ENCODE measurements at places on chromosomes 7 and 10. TPM values are rescaled to one million over a fixed set of nuclear protein-coding genes. Genes with fewer than 3 reads are reported as not detected.

Gene NME8
- total RNA-seq, result not detected

Gene PTPRN2
- 0.77 TPM for total RNA-seq

Gene CHAT
- total RNA-seq, result not detected

Gene PRKAR2B
- total RNA-seq, result 2.9 TPM

Gene TLX1
- total RNA-seq, result not detected

Gene RPA3
- total RNA-seq, result 104 TPM

Gene GIMAP8
- not detected for total RNA-seq

Gene TWIST1
- 3.8 TPM for total RNA-seq

Gene C10orf53
- not detected for total RNA-seq

Gene FAM24A
- total RNA-seq, result not detected

Gene TMEM229A
- total RNA-seq, result not detected

Gene AGBL3
- 1.2 TPM for total RNA-seq

Gene MACROH2A2
- total RNA-seq, result 27.7 TPM

Gene PSAP
- 867 TPM for total RNA-seq

Gene KCNMA1
- total RNA-seq, result 71.4 TPM

Gene CYP2C19
- total RNA-seq, result not detected

Gene COL17A1
- total RNA-seq, result 1.9 TPM

Gene TMEM270
- total RNA-seq, result 0.23 TPM

Gene BLNK
- not detected for total RNA-seq

Gene SPDYE5
- total RNA-seq, result not detected

Gene MKRN1
- total RNA-seq, result 53.4 TPM

Gene SYCE1
- total RNA-seq, result not detected

Gene MPP7
- total RNA-seq, result not detected

Gene SLC26A5
- total RNA-seq, result not detected

Gene ABCB1
- total RNA-seq, result not detected

Gene USP6NL
- 12.9 TPM for total RNA-seq

Gene GRID1
- total RNA-seq, result 0.41 TPM

Gene GPR37
- 0.45 TPM for total RNA-seq
